ENCODE measurements at places on chromosomes 5 and 9.
A peak's percentile ranks its signal among the peaks of the same experiment; 100 is the strongest.

DNA sequence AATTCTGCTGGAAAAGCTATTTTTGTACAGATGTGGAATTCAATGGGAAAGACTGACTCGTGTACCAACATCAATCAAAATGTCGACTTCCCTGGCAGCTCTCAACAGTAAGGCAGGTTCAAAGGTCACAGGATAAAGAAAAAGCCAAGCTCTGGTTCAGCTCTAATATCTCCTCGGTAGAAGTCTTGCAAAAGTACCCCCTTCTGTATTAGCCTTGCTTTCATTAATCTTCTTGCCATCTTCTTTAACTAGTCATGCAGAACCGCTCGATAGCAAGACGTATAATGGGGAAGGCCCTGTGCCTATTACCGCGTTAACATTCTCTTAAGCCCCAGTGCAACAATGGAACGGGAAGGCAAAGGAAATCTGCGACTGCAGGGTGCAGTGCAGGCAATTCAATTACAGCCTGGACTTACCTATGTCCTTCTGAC, 201.2 kb downstream of the GAPVD1 start:
- no peak for DNase-seq

- DNase-seq: no peak
Observed at GRCh38 chr9:135716045-135716444, 14.1 kb downstream of the KCNT1 start.

DNA sequence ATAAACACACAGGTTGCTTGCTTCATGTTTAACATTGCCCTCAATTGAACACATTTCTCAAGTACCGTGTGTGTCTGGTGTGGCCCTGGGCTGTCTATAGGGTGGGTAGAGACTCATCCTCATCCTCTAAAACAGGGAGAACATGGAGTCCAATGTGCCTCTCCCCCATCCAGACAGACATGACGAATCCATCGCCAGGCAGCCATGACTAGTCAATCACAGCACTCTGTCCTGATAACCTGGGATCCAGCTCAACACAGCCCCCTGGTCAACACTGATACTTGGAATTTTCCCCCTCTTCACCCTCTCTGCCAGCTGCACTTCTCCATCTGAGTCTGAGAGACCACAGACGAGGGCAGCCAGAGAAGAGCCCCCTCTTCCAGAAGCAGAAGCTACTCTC, 10.7 kb upstream of the NTNG2 start:
- no peak for DNase-seq

DNA sequence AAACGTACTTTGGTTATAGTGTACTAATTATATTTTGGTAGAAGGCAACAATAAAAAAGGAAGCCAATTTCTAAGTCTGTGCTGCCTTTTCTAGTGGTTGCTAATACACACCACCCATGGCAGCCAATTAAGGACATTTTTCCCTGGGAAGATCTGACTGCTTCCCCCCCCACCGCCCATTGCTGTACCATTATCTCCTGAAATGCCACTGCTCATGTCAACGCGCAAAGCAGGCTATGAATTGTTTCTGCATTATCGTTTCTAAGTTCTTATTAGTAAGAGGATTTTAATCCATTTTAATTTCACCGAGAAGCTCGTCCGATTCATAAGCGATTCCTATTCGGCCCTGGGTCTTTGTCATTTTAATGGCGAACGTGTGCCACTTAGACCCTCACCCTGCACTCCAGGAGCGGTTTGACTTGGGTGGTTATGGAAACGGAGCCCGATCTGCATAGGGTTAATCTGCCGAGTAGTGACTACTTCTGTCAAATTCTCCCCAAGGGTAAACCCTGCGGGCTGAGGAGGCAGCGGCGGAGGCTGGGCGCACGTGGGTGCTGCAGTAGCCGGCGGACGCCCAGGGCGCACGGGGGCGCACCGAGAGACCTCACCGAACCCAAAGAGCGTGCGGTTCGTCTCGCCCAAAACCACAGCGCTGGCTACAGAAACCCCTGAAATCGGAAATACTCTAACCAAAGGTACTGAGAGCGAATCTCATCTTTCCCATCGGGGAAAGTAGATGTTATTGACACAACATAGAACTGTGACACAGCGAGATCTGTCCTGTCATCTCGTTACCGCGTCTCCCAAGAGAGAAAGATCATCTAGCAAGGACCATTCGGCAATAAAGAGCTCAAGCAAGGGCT, 55.8 kb upstream of the SHC3 start:
- no peak for DNase-seq

DNA sequence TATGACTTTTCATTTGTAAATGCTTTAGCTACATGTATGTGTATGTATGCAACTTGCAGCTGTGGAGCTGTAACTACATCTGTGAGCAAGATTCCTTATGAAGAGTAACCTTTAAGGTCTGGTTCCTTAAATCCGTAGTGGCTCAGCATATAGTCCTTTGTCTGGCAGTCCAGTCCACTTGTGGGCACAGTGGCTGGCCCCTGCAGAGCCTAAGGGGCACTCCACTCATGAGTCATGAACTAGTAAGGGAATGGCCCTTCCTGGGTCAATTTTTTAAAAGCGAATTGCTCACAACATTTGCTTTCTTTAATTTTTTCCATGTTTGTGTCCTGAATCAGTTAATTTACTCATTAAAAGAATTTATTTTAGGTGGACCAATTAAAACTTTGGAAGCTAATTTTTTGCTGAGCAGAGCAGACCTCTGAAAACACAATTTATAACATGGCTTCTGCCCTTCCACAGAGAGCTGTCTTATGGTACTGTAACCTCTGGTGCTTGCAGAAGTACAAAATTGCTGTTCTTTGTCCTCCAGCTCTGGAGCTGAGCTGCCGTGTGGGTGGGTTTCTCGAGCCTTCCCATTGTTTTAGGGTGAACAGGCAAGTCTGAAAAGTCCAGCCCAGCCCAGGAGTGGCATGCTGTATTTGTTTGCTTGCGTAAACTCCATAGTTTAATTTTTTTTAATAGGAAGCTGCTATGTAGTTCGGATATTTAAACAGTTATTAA, 110.1 kb downstream of the MVB12B start:
- peak; percentile 19 for DNase-seq

GRCh38 chr5:162703914-162704313, 636.3 kb downstream of the GABRG2 start:
- DNase-seq: no peak

- no peak for DNase-seq
Observed at GRCh38 chr5:36089989-36090388, 23.3 kb upstream of the UGT3A2 start.

GRCh38 chr5:93053825-93054224, 527.2 kb downstream of the NR2F1-AS1 start:
- no peak for DNase-seq

DNA sequence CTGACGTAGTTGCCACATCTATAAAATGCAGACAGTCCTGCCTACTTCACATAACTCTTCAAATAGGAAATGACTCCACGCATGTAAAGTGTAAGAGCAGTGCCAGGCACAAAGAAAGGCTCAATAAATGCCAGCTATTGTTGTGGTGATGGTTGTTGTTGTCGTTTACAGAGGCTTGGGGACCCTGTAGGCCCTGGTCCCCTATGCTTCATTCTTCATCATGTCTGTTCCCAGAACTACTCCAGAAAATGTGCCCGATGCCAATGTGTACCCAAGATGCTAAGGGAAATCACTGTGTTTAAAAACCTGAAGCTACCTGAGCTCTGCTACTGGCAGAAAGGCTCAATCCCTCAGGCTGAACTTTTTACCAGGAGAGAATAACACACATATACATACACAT, 9.1 kb downstream of the SLIT3 start:
- DNase-seq: peak; percentile 14

GRCh38 chr9:125277411-125277810, 15.8 kb downstream of the GAPVD1 start:
- DNase-seq: no peak

DNA sequence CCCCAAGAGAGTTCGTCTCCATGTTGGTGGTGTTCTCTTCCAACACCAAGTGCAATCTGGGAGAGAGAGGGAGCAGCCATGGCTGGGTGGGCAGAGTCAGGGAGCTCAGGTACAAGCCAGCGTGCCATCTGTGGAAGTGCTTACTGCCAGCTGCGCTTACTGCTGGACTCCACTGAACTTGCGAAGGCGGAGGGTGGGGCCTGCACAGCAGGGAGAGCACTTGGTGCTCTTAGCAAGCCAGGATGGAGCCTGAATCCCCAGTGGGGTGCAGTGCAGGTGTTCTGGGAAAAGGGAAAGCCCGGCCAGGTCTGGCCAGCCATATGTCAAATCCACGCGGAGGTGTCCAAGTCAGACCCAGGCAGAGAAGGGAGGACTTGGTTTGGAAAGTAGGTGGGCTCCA, 142.0 kb downstream of the FANCC start:
- no peak for DNase-seq

GRCh38 chr9:125634040-125634717, 72.8 kb downstream of the MAPKAP1 start:
- no peak for DNase-seq

DNA sequence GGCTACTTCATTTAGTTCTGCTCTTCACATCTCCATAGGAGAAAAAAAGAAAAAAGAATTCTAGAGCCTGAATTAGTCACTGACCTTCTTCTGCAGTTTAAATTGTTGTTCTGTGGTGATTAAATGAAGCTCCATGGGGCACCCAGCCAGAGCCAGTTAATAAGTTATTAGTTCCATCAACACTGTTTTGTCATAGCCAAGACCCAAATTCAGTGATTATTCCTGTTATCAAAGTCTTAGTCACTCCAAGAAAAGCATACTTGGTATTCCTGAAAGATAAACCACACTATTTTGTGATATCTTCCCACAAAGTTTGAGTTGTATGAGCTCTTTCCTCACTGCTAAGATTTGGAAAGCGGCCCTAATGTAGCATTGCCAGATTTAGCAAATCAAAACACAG, 134.8 kb upstream of the RGMB start:
- no peak for DNase-seq

GRCh38 chr5:170056561-170057267, 49.0 kb upstream of the FOXI1 start:
- DNase-seq: no peak

DNA sequence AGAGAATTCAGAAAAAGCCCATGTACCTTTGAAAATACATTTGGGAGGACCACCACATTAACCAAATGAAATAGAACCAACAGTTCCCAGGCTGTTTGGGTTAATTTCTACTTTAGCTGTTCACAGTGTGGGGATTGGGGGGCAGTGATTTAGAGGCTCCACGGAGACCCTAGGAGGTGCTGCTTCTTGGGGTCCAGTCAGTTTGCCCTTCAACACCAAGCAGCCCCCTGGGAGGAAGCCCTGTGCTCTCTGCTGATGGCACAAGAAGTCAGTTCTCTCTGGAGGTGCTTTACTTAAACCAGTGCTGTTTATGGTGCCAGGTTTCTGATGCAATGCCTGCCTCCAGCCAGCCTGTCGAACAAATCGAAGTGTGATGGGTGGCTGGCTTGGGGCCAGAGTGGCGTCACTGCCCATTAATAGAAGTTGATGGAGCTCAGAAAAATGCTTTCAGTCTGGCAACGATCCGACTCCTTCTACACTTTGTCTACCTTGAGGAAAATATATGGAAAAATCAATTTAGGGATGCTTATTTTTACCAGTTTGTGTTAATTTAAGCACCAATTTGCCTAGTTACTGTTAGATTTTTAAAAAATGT, 134.0 kb downstream of the SNX18 start:
- DNase-seq: peak; percentile 90

- no peak for DNase-seq
Observed at GRCh38 chr5:142888469-142889085, 118.4 kb downstream of the ARHGAP26 start.

- DNase-seq: no peak
Observed at GRCh38 chr5:97480313-97480712, 297.3 kb upstream of the RIOK2 start.

GRCh38 chr9:8651846-8652215, 852.3 kb upstream of the DMAC1 start:
- DNase-seq: no peak

DNA sequence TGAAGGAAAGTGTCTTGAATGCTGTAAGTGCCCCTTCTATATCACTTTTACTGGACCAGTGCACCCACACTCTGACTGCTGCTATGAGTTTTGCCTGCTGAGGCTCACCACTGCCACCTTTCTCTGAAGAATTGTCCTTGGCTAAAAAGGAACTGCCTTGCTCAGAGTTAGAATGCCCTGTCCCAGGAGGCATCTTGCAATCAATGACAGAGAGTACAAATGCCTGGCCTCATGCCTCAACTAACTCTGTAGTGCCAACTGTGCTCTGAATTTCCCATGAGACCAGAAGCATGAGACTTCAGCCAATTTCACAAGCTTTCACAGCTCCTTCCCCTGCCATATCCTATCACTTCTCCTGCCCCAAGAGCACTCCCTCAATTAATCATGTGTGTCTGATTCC, 569.7 kb downstream of the ZNF608 start:
- DNase-seq: peak; percentile 76

GRCh38 chr9:8816361-8816760, 1016.8 kb upstream of the DMAC1 start:
- no peak for DNase-seq

- DNase-seq: no peak
Observed at GRCh38 chr5:28281351-28281750, 1243.0 kb upstream of the CDH9 start.

- no peak for DNase-seq
Observed at GRCh38 chr9:78000221-78000620, 31.4 kb downstream of the GNAQ start.

DNA sequence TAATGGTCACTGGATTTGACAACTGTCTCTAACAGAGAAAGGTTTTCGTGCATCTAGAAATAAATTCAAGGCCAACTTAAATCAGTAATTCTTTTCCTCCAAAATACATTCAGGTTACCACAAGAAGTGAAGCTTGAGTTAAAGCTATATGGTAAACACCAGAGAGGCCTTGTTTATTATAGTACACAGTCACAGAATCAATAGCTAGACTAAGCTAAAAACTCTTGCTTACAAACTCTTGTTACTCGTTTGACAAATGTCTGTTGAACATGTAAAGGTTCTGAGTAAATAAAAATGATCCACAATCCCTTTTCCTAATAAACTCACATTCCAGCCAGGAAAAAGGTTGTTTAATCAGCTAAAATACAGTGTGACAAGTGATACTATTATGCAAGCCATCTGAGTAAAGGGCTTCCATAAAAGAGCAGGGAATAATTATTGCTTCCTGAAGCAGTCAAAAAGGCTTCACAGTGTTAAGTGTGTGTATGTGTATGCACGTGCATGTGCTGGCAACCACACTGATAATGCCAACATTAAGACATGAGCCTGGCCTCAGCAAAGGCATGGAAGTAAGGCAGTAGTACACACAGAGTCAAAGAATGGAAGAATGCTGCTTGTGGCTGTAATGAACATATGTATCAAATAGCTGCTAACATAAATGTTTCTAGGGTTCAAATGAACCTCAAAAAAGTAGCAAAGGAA, 12.8 kb downstream of the PTAR1 start:
- no peak for DNase-seq

DNA sequence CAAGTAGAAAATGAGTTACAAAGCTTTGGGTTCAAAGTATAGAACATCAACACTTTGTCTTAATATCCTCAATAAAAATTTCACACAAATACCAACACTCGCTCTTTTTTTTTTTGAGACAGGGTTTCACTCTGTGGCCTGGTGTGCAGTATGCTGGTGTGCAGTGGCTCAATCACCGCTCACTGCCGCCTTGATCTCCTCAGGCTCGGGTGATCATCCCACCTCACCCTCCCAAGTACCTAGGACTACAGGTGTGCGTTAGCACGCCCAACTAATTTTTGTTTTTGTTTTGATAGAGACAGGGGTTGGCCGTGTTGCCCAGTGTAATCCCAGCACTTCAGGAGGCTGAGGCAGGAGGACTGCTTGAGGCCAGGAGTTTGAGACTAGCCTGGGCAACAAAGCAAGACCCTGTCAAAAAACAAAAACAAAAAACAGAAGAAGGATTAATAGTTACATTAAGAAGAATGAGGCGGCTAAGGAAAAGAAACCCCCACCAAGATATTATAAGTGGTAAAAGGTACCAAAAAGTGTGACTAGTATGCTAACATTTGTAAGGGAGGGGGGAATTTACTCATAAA, 20.3 kb downstream of the FNBP1 start:
- no peak for DNase-seq

- DNase-seq: no peak
Observed at GRCh38 chr9:135016037-135016640, 71.3 kb upstream of the OLFM1 start.

Measured in coronary artery (tissue), 2 donors.